HT-29 (cell line): ENCODE measurements at places on chromosomes 16 and 17. TPM values are rescaled to one million over a fixed set of nuclear protein-coding genes. Genes with fewer than 3 reads are reported as not detected.

The KRTAP4-12 gene
- total RNA-seq = not detected in 2 replicates

The SLC13A2 gene
- not detected in 2 replicates for total RNA-seq

The KRT24 gene
- total RNA-seq = not detected in 2 replicates

The ASGR2 gene
- total RNA-seq = not detected in 2 replicates

The CCL3 gene
- total RNA-seq = not detected in 2 replicates

The FBXO31 gene
- 26.6 and 30.8 TPM in 2 replicates for total RNA-seq

The MFAP4 gene
- not detected in 2 replicates for total RNA-seq

The FAM222B gene
- total RNA-seq = 9.5 and 13.0 TPM in 2 replicates

The GPR139 gene
- total RNA-seq = not detected in 2 replicates

The QRICH2 gene
- 0.05 and 0.18 TPM in 2 replicates for total RNA-seq

The POLG2 gene
- total RNA-seq = 5.1 and 6.5 TPM in 2 replicates

DNA sequence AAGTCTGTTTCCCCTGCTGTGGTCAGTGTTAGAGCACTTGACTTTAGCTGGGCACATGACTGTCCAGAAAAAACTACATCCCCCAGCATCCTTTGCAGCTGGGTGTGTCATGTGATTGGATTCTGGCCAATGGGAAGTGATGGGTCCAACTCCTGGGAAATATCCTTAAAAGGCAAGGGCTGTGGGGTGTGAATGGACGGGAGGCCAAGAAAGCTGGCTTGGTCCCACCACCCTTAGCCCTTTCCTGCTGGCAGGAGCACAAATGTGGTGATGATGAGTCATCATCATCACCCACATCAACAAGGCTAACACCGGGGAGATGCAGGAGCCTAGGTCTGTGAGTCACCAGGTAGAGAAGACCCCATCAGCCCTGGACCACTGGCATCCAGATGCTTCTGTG, 341.7 kb downstream of the C16orf95 start:
- DNase-seq = peak; percentile 18

DNA sequence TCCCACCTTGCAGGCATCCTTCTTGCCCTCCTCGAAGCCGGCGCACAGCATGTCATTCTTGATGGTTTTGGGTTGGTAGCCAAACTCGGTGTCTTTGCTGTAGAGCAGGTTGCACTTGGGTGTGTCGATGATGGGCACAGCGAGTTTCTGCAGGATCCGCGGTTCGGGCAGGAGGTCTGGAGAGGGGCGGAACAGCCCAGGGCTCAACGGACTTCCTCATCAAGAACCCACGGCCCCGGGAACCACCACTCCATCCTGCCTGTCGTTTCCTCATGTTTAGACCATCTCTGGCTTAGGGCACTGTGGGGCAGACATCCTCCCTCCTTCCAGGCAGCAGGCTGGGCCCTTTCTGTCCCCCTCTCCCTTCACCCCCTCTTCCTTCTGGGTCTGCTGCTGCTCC, 6.5 kb downstream of the PRSS27 start:
- no peak for DNase-seq

DNA sequence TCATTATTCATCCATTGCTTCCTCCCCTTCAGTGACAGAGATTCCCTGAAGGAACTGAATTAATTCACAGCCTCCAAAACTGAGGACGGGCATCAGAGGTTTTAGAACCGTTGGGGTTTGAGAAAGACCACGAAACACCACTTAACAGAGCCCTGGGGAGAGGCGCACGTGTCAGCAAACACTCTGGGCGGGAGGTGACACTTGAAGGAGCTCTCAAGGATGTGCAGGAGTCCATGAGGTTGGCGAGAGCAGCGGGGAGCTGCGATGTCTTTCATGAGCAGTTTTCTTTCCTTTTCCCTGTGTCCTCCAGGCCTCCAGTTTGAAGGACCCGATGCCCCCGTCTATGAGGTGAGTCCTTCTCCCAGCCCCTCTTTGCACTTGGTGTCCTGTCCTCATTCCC, 23.7 kb downstream of the B4GALNT2 start:
- DNase-seq = no peak

DNA sequence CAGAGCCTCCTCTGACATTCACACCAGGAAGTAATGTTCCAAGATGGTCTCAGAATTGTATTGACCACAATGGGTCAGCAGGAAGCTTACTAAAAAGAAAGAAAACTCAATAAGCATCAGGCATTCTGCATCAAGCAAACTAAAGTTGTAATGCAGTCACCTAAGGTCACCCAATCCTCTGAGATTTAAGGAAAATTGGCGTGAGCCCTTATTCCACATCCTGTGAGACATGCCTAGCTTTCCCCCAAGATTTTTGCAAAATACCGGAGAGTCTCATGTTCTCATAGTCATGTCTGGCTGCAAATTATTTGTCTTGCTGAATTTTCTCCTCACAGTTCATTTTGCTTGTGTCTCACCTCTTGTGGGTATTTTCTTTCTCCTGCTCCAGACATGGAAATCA, 417.1 kb upstream of the SOX9 start:
- DNase-seq = no peak

- DNase-seq = no peak
Observed at GRCh38 chr16:57804111-57804837, 2.0 kb upstream of the KIFC3 start.

GRCh38 chr16:81593481-81593880, 148.9 kb downstream of the CMIP start:
- no peak for DNase-seq

GRCh38 chr16:732936-733335, 6.0 kb downstream of the HAGHL start:
- DNase-seq = no peak

- no peak for DNase-seq
Observed at GRCh38 chr17:12839042-12839441, 49.7 kb downstream of the ARHGAP44 start.

DNA sequence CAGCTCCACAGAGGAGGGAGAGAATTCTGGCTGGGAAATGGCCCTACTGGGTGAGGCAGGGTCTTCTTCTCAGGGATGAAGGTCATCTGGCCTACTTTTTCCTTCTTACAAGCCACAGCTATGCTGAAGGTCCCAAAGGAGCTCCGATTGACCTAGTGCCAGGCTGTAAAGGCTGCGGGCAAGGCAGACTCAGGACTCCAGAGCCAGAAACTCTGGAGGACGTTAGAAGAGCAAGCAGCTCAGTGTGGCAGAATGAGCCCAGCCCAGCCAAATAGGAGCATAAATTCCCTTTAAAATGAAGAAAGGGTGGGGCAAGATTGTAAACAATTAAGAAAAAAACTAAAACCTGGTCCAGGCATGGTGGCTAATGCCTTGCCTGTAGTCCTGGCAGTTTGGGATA, 20.1 kb upstream of the CNOT1 start:
- DNase-seq = no peak

GRCh38 chr17:66367107-66367506, 64.7 kb downstream of the PRKCA start:
- DNase-seq = no peak

DNA sequence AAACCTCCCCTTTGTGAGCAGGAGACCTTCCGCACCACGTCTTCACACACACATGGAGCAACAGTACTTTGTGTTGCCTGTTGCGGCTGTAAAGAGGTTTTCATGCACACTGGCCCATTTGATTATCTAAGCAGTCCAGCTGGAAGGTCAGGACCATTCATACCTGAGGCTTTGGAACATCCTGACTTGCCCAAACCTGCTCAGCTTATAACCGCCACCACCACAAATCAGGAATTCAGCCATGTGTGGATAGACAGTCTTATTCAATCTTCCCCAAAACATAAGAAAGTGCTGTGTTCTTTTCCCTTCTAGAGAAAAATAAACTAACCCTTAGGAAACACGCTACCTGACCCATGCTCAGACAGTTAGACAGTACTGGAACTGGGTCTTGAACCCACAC, 81.6 kb upstream of the XYLT1 start:
- no peak for DNase-seq

DNA sequence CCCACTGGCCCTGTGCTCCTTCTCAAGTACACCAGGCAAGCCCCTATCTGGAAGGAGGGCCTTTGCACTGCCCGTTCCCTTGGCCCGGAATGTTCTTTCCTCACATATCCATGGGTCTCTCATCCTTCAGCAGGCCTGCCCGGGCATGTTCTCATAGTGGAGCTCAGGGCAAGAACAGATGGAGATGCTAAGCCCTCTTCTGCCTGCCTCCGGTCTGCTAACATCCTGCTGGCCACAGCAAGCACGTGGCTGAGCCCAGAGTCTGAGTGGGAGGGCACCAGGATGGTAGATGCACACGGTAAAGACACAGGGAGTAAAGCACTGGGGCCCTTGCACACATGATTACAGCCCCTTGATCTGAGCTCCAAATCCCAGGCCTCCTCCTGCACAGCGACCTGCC, 19.8 kb upstream of the ANKRD40CL start:
- DNase-seq = no peak

DNA sequence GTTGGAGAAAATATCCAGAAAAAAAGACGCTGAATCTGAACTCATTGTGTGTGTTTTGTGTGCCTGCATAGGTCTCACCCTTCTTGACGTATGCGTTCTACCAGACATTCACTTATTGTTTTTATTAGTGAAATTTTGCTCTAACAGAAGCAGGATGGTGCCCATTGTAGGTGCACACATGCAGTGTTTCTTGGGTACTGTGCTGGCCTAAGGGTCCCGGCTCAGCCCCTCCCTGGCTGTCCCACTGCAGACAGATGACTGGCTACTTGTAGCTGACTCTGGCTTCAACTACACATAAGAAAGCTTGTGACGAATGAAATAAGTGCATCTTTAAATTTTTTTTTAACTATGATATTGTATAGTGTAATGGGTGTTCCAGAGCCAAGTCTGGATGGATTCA, 227.0 kb downstream of the CBLN1 start:
- DNase-seq = no peak

- DNase-seq = no peak
Observed at GRCh38 chr16:84042879-84043485, 387 bp upstream of the SLC38A8 start.

DNA sequence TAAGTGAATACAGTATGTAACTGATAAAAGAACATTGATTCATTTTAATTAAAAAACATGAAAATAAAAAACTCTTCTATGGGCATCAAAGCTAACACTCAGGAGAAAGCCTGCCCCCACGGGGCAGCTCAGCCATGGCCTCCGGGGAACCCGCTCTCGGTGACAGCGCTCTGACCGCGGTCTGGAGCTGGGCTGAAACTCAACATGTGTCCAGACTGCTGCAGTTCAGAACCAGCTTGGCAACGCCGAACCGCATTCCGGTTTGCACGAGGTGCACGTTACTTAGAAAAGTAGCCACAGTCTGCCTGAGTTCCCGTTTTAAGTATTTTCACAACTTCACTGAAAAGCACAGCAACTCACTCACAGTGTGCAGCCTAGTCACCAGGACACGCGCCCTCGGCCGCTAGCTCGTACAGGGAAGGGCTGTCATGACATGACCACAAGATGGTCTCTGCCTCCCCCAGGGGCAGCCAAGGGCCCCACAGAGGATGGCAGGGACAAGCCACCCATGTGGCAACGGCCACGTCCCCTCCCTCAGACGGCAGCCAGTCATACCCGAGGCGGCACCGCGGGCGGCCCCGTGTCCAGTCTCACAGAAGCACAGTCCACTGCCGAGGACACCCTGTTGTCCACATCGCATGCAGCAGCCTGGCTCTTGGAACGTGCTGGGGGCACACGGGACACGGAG, 77.1 kb upstream of the METRNL start:
- no peak for DNase-seq

- no peak for DNase-seq
Observed at GRCh38 chr16:30145657-30146056, 22.6 kb upstream of the MAPK3 start.

DNA sequence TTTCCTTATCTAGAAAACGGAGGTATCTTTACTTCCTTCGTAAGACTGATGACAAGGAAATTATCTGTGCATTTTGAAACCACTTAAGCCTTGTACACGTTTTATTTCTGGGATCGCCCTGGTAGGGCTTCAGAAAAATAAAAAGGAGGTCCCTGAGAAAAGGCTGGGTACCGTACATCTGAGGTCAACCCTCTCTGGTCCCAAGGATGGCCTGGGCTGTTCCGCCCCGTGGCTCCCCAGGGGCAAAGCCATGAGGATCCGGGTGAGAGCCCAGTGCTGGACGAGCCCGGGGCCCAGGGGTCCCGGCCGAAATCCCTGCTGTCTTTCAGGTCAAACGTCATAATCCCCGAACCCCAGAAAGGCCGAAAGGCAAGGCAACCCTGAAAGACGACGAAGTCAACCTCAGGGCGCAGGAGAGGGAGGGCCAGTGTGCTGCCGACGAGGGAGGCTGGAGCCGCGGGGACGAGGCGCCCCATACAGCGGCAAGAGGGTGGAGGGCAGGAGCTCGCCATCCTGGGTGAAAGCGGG, 656 bp upstream of the FUS start:
- DNase-seq = peak; percentile 29

DNA sequence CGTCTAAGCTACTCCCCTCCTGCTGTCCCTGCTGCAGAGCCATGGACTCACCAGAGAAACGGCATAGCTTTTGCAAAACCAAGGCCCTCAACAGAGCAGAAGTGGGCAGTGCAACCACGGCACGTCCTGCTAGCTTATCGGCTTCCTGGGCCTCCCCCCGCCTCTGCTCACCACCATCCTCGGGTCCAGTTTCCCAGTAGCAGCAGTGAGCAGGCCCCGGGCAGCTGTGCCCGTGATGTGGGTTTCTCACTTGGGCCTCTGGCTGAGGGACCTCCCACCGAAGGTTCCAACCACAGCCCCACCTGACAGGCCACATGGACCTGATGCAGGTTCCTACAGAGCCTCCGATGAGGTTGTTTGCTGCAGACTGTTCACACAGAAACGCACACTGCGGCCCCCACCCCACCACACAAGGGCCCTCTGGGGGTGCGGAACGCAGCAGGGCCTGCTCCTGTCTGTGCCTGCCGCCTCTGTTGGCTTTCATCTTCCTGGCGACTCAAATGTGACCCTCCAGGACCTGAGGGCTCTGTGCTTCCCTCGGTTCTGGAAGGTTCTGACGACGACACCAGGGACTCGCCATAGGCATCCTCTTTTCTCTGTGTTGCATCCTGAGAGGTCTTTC, 24.8 kb downstream of the PDIA2 start:
- no peak for DNase-seq

DNA sequence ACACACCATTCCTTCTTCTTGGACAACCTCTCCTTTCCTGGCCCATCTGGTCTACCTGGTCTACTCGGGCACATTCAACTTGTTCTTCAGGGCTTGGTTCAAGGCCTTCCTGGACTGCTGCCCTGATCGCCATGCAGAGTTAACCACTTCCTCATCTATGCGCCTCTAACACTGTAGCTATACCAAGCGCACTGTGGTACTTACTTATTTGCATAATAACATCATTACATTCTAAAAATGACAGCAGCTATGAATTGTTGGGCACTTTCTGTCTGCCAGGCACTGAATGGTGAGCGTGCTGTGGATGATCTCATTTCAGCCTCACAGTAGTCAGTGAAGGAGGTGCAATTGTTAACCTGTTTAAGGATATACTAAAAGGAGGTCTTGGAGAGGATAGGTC, 66.9 kb upstream of the SDK2 start:
- no peak for DNase-seq

DNA sequence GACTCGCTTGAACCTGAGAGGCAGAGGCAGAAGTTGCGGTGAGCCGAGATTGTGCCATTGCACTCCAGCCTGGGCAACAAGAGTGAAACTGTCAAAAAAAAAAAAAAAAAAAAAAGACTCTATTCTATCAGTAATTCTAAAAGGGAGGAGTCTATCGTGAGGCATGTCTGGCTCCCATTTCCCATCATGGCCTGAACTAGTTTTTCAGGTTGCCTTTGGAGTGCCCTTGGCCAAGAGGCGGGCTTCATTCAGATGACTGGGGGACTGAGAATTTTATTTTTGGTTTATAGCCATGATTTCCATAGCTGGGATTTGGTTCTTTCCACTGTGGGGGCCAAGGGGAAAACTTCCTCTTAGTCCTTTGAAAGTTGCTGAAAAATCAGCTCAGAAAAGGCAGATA, 3.5 kb upstream of the SNX29 start:
- no peak for DNase-seq

GRCh38 chr17:975371-975915, 4.1 kb downstream of the NXN start:
- peak; percentile 50 for DNase-seq
